Osteoblast (primary cell): ENCODE measurements at places on chromosomes 11 and 22. TPM values are rescaled to one million over a fixed set of nuclear protein-coding genes. Genes with fewer than 3 reads are reported as not detected.

DNA sequence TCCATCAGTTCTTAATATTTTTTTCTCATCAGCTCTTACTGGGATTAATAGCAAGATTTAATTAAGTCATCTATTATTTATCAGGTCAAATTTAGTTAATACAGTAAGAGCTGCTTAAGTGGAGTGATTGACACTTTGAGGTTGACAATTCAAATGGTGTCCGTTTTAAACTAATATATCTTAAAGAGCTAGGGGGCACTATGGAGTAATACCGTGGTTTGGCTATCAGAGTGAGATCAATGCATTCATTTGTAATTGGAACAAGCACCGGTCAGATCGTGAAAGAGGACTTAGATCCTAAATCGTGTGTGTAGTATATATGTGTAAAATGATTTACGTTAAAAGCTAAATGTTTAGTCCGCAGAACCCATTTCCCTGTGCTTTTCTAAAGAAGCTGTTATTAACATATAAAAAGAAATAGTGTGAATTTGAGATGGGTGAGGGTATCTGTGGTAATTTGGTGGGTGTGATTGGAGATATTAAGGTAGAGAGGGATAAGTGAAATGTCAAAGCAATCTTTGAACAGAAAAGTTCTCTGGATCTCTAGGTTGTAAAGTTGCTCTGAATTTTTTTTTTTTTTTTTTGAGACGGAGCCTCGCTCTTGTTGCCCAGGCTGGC is 2.3 kb downstream of the SIK2 start:
- H3K36me3 ChIP-seq: no peaks in the 10 kb centered on the region
- peak; percentile 57 for DNase-seq

DNA sequence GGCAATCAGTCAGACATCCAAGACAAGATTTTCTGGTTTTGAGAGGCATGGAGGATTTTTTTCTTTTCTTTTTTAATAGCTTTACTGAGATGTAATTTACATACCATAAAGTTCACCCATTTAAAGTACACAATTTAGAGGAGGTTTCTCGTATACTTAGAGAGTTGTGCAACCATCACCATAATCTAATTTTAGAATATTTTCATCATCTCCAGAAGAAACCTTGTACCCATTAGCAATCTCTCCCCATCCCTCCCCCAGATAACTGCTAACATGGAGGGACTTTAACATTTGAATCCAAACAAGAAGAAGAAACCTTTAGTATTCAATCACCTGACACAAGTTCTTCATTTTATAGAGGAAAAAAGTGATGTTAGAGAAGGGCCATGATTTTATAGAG is 83.6 kb downstream of the CLPB start:
- no peak for DNase-seq
- H3K27ac ChIP-seq: no peak overlapping the region
- no peak overlapping the region for H3K4me3 ChIP-seq

DNA sequence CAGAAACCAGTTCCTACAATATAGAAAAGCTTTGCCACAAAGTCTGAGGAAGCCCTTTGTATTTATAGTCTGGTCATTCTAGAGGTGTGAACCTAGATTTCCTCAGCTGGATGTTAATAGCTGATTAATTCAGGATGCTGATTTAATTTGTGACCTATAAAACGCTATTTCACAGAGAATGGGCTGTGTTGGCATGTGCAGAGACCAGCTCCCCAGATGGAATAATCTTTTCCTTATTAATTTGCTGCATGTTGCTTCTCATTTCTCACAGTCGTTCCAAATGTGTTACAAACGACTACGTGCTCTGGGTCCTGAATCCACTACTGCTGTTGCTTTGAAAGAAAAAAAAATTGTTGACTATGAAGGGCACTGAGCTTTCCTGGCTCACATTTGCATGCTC is 49.3 kb downstream of the BDNF start:
- peaks cover 4% of the 10 kb centered on the region for H3K36me3 ChIP-seq
- H3K27me3 ChIP-seq: no peaks in the 10 kb centered on the region
- no peak for DNase-seq
- H3K4me1 ChIP-seq: no peaks in the 10 kb centered on the region
- H3K4me3 ChIP-seq: no peak overlapping the region

DNA sequence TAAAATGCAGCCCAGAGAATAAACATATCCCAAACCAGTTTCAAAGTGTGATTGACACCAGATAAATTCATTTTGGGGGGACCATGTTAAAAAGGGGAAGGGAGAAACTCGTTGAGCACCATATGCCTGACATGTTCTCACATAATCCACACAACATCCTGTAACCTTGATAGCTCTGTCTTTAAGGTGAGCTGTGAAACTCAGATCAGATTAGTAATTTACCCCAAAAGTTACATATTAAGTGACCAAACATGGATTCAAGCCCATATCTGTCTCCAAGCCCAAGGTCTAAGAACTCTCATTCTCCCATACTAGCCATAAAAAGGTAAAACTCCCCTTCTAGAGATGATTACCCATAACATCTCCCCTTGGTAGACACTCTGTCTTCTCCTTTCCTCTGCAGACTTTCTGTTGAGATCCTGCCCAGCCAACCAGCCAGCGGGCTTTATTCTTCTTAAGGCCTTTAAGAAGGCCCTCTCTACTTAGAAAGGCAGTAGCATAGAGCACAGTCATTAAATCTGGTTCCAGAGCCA is 150.7 kb downstream of the CCDC34 start:
- H3K27ac ChIP-seq: peak overlapping the region; percentile 86
- H3K27me3 ChIP-seq: no peaks in the 10 kb centered on the region
- no peaks in the 10 kb centered on the region for H3K36me3 ChIP-seq
- no peak overlapping the region for H3K4me3 ChIP-seq

DNA sequence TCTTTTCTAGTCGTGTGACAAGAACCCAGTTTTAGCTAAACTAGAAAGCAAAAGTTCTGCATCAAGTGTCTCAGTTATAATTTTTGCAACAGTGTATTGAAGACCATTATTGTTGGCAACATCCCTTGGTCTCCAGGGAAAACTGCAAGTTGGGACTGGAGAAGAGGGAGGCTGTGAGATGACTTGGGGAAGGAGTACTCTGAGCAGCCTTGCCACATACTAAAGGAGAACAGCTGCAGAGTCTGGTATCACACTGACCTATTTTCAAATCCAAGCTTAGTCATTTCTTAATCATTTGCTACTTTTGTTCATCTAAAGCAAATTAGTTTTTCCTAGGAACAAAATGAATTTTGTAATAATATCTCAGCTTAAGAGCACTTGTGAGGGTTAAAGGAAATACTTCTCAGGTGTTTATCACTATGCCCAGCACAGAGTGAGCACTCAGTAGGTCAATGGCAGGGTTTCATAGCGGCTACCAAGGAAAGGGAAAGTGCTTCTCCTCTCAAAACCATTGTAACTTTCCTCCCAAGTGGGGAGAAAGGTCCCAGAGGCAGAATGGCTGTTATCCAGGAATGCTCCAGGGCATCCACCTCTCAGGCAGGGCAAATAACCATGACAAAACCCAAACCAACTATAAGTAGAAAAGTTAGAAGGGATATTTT is 247.1 kb downstream of the C11orf87 start:
- no peaks in the 10 kb centered on the region for H3K36me3 ChIP-seq
- no peak for DNase-seq
- H3K27me3 ChIP-seq: no peaks in the 10 kb centered on the region

Gene POLR2F
- 14.8 and 18.6 TPM in 2 replicates for total RNA-seq
